ENCODE measurements at places on chromosomes 1 and 21.
A peak's percentile ranks its signal among the peaks of the same experiment; 100 is the strongest.

DNA sequence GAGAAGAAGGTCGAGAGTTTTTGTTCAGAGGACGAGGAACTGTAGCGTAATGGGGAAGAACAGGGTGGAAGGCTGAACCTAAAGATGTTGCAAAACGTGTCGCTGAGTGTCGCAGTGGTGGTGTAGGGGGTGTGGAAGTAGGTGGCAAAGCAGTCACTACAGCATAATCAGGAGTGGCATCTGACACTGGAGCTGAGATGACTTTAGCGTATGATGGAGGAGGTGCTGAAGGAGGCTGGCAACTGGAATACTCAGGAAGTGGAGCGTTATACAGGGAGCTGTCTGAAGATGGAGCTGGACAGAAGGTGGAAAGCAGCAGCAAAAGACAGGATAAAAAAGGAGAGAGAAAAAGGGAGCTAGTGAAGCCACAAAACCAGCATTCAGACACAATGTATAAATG lies 89.9 kb upstream of the LBR start:
- no peak for DNase-seq

- peak; percentile 10 for DNase-seq
Measured at GRCh38 chr1:61851849-61852669, 109.8 kb downstream of the PATJ start.

DNA sequence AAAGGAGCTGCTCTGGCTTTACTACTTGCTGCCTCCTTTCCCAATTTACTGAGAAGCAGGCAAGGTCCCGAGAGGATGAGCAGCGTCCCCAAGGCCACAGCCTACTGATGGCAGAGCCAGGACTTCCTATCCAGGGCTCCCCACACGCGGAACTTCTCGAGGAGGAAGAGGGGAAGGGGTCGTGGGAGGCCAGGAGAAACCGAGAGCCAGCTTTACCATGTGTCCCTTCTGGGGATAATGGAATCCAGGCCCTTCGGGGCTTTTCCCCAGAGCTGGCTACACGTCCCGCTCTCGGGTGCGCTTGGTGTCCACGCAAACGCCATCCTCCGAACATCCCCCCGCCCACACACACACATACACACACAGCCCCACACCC lies 4.3 kb upstream of the CCN1 start:
- DNase-seq: no peak

DNA sequence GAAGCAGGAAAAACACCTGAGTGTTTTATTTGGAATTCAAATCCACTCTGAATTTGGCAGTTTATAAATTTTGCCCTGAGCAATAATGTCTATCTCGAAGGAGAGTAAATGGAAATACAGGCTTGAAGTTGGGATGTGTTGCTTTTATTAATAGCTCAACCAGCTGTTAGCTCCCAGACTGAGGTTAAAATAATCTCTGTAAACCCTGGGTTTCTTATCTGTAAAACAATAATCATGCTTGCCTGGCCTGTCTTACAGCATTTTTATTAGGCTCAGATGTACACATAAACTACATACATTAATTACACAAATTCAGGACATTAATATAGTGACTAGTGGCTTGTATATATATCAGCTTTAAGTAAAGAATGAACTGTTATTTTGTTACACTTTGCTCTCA lies 148.5 kb downstream of the GALNT2 start:
- DNase-seq: no peak

DNA sequence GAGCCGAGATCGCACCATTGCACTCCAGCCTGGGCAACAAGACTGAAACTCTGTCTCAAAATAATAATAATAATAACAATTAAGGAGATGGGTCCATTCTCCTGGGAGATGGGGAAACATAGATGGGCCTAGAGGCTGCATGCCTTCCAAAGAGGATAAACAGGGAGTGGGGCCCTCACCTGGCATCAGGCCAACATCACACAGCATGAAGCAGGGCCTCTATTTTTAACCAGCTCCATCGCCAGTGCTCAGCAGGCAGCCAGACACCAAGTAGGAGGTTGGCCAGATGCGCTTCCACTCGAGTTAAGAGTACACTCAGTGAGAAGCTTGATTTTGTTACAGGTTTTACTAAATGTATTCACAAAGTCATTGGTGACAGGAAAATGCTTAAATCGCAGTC lies 352.0 kb downstream of the RRAGC start:
- no peak for DNase-seq

DNA sequence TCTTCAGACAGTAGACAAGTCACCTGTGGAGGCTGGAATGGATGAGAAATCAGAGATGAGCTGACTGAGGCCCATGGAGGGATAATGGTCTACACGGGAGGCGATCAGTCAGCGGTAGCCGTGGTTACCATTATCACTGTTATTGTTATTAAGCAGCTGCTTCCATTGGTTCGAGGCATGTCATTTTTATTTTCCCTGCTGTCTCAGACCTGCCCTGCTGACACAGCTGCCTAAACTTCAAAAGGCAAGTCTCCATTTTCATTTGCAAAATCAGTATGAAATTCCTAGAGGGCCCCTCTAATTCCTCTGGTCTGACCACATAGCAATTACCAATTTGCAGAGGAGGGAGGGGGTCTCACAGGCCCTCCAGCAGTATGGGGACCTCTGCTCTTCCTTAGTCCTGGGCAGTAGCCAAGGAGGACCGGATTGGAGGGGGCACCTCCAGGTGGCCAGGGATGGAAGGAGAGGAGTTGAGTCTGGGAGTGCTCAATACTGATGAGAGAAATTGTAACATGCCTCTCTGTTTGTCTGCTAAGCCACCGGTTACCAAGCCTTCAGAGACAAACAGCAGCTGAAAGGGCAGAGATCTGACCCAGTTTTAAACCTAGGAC lies 184.2 kb downstream of the TRABD2B start:
- no peak for DNase-seq

DNA sequence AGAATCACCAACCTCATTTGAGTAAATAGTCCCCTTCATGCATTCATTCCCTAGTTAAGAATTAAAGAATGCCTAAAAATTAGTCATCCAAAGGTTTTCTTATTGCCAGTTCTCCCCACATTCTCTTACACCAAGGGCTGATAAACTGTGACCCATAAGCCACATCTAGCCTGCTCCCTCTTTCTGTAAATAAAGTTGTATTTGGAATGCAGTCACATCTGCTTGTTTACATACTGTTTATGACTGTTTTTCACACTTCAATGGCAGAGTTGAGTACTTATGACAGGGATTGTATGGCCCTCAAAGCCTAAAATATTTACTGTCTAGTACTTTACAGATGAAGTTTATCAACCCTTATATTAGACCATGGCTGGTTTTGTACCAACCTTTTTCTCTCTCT lies 16.1 kb upstream of the DYRK1A start:
- no peak for DNase-seq

DNA sequence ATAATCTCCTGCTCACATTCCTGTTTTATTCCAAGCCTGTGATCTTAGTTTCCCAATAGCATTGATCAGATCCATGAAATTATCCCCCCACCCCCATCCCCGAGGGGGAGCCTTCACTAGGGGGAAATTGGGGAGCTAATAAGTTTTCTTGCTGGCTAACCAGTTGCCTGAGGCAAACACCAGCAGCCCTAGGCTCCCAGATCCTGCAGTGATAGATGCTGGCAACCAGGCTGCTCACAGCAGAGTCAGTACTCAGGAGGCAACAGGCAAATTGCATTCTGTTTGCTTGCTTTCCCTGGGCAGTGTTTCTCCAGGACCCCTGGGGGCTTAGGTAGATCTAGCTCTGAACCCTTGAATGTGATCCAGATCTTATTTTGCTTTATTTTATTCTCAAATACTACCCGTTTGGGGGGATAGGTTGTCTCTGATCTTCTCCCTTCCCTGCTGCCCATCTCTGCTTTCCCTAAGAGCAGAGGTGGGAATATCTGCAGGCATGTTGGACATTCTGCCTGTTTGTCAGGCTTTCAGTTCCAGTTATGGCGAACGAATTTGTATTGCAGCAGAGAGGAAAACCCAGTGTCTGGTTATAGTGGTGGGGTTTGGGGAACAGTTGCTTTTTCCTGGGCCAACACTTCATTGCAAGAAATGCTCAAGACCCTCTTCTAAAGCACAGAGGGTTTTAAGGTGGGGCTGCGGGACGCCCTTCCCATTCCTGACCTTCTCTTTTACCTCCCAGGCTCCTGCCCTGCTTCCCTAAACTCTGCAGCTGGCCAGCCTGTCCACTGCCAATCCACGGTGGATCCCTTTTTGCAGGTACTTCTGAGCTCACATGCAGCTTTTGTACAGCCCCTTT lies 289.8 kb upstream of the PLXNA2 start:
- DNase-seq: no peak

DNA sequence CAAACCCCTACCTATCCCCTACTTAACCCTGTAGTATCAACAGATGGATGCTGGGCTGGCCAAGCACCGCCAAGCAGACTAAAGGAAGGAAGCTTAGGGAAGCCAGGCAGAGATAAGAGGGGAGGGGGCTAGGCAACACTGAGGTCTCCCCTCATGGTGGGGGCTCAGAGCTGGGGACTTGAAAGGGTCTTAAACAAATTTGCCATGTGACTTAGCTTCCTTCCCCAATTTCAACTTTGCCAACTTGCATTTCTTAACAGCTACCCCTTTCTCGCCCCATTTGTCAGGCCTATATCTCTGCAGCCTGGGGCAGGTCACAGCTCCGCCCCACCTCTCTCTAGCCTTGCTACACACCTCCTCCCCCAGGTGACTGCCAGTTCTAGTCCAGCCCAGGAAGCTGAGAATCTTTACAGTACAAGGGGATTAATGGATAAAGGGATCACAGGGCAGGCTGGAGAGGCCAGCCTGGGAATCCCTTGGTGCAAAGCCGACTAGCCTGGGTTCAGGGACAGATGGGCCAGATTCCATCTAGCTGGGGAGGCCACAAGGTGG lies 3.4 kb downstream of the KIF21B start:
- DNase-seq: no peak

- DNase-seq: no peak
Measured at GRCh38 chr1:158799689-158800088, 18.7 kb upstream of the OR6N2 start.

DNA sequence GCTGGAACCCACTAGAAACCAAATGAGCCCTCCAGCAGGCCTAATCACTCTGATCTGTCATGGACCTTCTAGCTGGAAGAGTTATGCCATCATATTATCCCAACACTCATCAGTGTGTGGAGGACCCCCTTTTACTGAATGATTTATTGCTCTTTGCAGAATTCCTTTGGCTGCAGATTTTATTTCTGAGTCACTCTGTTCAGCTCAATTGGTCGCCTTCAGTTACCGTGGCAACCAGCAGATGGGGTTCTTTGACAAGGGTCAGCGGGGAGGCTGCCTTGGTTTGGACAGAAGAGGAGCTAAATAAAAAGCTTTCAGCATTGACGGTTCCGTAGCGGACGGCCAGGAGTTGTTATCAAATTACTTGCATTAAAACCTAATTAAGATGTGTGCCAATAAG lies 220.1 kb downstream of the SDCCAG8 start:
- DNase-seq: no peak

- peak; percentile 80 for DNase-seq
Measured at GRCh38 chr1:84996846-84997666, at the start of gene MCOLN2. Gene MCOLN2, minus strand, starts transcription at chr1:84997113. Its CDS starts 241 bp downstream, at chr1:84996872.

- DNase-seq: no peak
Measured at GRCh38 chr21:43912910-43913309, 47.9 kb downstream of the AGPAT3 start.

DNA sequence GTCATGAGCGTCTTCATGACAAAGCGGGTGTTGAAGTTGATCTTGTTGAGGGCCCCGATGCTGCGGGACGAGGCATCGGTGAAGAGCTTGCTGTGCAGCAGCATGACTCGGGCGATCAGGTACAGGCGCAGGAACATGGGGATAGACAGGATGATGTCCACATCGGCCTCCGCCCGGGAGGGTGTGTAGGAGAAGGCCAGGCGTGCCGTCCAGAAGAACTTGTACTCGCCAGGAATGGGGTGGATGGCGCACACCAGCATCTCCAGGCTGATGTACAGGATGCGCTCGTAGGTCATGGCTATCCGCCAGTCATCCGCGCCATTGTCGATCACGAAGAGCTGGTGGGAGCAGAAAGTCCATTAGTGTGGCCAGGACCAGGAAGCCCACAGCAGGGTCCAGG lies 98.0 kb downstream of the KCNN3 start:
- no peak for DNase-seq

- no peak for DNase-seq
Measured at GRCh38 chr1:190095596-190095995, 382.1 kb downstream of the BRINP3 start.

DNA sequence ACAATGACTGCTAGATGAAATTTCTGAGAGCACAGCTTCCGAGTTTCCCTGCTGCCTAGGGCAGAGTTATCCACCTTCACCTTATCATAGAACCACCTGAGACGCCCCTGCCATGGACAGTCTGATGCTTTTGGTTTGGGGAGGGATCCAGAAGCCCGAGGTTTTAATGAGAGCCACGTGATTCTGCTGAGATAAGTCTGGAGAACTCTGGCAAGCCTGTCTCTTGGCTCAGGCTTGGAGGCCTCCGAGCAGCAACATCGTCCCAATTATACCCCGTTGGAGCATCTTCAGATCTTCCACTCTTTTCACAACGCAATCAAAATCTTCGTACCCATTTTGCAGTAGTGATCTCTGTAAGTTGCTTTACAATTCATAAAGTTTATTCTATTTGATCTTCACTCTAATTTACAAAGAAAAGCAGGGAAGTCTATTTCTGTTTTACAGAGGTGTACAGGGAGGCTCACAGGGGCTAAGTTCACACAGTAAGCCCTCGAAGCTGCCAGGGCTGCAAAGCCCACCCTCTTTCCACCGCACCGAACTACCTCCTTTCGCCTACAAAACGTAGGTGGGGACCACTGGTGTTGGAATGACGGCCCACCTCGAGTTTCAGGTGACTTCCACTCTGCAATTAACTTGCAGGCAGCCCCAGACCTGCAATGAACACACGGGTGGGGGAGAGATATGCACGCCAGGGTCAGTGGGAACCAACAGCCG lies 513 bp upstream of the HHAT start:
- DNase-seq: no peak

- DNase-seq: peak; percentile 100
Measured at GRCh38 chr1:39788758-39789570, at the start of gene BMP8B. Gene BMP8B, minus strand, starts transcription at chr1:39788865. Its CDS starts 380 bp downstream, at chr1:39788485.

DNA sequence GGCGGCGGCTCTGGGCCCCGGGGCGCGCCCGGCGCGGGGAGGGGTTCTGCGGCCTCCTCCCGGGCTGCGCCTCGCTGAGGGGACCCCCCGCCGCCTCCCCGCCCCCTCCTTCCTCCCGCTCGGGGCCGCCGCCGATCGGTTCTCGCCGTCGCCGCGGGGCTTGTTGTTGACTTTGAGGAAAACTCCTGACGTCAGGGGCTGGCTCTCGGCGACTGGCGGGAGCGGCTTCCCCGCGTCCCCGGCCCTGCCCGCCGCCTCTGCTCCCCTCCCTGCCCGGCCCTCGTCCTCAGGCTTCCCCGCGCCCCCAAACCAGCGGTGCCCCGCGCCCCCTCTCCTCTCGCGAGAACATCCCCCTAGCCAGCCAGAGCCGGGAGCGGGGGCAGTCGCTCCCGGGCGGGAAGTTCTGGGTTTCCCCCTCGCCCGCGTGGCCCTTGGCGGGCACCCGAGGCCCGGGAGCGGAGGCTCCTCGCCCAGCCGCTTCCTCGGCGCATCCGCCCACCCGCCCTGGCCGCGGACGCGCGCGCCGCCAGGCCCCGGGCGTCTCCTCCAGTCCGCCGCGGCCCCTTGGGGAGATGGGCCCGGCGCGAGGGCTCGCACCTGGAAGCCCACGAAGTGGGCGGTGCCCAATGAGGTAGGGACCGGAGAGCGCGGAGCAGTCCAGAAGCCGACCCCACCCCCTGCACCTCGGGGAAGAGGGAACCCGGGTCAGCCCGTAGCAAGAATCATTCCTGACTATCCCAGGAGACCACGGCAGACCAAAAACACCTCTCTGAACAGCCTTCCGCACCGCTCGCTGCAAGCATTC lies 611 bp upstream of the AKT3 start:
- DNase-seq: peak; percentile 90
